ENCODE measurements at places on chromosomes 6 and 20.

DNA sequence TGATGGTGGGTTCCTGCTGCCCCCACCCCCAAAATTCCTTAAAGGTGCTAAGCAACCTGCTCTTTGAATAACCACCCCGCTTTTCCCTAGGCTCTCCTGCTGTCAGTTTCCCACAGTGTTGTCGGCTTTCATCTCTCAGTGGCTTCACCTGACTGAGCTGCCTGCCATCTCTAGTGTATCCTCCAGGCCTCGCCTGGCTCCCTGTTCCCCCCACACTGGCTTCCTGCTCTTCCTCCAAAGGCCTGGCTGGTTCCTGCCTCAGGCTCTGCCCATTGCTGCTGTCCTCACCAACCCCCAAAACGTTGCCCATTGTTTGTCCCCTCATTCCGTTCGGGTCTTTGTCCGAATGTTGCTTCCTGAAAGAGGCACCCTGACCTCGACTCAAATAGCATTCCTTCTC lies 93.8 kb upstream of the POPDC3 start:
- DNase-seq = no peak

DNA sequence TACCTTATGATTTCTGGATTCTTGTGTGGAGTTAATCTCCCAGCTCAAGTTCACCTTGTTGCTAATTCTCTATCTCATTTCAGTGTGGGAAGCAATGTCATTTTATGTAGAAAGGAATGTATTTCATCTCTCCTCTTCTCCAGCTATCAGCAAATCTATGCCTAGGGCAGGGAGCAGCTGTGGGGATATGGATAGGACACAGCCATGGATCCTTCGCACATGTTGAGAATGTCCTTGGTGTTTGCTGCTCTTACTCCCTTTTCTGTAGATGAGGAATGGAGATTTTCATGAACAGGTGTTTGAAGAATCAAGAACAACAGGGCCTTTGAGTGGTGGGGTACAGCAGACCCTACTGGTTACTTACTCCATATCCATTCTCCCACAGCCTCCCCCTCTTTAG lies 182.0 kb downstream of the UST start:
- DNase-seq = no peak

DNA sequence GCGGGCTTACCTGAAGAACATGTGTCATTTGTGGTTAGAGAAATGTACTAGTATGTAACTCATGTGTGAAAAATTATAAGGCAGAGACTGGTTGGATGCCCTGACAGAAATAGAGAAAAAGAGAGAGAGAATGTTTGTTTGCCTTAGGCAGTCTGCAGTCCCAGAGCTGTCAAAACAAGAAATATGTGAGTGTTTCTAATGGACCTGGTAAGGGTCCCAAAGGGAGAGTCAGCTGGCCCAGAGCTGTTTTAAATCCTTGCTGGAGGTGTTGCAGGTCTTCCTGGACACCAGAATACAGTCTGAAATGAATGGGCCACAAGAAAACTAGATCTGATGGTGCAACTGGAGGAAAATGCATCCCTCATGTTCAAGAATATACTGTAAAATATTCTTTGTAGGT lies 158.3 kb upstream of the OGFRL1 start:
- DNase-seq = no peak

DNA sequence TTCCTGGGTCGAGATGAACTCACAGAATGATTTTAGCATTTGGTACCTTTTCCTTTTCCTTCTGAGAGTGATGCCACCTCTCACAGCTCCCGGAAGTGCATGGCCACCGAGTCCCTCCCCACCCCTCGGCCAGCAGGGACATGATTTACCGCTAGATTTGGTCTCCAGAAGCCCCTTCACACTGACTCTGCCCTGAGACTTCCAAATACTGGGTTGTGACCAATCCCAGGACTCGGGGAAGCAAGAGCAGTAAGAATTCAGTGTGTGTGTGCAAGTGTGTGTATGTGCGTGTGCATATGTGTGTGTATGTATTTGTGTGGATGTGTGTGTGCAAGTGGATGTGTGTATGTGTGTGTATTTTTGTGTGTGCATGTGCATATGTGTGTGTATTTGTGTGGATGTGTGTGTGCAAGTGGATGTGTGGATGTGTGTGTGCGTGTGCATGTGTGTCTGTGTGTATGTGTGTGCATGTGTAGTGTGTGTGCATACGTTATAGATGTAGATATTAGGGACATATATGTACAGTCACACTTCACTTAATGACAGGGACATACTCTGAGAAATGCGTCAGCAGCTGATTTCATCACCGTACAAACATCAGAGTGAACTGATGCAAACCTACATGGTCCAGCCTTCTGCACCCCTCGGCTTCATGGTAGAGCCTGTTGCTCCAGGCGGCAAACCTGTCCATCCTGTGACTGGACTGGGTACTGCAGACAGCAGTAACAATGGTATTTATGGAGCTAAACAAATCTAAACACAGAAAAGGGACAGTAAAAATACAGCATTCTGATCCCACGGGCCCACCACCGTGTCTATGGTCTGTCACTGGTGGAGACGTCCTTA lies 374.5 kb downstream of the TAF4 start:
- DNase-seq = no peak

- DNase-seq = no peak
Measured at GRCh38 chr6:64294034-64294433, 658.4 kb downstream of the PHF3 start.

DNA sequence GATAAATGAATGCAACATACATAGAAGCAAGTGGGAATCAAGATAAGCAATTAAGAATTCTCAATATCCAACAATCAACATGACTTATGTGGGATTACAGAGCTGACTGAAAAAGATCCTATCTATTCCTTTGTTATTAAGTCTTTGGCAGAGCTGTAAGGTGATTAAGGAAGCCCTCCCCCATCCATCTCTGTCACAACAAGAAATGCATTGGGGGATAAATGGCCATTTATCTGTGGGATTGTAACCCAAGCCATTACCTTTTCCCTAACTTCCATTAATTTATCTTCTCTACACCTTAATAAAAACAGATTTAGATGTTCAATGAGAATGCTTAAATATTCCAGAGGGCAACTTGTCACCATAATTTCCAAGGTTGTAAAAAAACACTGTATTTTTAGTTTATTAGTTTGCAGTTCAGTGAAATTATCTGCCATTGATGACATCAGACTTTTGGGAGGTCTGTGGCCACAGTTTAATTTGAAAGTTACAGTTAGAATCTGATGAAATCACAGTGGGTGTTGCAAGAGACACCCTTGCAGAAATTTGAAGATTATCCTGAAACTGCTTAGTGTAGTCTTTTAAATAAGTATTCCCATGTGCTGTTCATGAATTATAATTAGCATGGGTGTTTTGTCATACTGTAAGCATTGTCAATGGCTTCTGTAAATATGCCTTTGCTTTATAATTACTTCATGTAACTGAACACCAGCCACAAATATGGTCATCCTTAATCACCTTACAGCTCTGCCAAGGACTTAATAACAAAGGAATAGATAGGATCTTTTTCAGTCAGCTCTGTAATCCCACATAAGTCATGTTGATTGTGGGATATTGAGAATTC lies 49.4 kb upstream of the FYN start:
- no peak for DNase-seq

- DNase-seq = no peak
Measured at GRCh38 chr20:53331151-53331973, 262.3 kb downstream of the ZNF217 start.

DNA sequence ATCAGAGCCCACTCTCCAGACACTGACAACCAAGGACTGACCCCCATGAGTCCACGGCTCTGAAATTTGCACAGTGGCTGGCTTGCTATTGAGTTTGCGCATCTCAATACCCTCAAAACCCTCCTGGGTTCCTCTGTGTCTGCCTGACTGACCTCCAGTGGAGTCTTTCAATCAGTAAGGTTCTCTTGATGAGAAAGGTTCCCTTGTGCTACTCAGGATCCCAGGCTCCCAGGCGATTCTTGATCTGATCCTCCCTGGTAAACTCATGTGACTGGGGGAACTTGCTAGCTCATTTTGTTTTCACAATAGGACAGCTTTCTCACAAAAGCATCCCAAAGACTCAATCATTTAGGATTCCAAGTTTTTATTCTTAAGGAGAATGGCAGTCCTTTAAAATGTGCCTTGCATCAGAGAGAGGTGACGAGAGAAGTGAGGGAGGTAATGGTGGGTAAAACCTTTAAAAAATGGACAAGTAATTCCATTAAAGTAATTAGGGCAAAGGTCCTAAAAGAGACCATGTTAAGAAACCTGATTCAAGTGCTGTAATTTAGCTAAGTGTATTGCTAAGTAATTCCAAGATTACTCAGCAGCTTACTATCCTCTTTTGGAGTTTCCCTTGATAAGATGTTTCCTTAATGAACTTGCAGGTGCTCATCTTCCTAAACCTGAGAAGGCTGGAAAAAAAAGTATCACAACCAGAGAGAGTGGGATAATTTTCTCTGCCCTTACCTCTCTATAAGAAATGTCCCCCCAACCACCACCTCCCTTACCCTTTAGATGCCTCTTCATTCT lies 304.7 kb upstream of the SGK1 start:
- DNase-seq = no peak

GRCh38 chr6:44498436-44498835 lies 110.9 kb downstream of the CDC5L start:
- no peak for DNase-seq

DNA sequence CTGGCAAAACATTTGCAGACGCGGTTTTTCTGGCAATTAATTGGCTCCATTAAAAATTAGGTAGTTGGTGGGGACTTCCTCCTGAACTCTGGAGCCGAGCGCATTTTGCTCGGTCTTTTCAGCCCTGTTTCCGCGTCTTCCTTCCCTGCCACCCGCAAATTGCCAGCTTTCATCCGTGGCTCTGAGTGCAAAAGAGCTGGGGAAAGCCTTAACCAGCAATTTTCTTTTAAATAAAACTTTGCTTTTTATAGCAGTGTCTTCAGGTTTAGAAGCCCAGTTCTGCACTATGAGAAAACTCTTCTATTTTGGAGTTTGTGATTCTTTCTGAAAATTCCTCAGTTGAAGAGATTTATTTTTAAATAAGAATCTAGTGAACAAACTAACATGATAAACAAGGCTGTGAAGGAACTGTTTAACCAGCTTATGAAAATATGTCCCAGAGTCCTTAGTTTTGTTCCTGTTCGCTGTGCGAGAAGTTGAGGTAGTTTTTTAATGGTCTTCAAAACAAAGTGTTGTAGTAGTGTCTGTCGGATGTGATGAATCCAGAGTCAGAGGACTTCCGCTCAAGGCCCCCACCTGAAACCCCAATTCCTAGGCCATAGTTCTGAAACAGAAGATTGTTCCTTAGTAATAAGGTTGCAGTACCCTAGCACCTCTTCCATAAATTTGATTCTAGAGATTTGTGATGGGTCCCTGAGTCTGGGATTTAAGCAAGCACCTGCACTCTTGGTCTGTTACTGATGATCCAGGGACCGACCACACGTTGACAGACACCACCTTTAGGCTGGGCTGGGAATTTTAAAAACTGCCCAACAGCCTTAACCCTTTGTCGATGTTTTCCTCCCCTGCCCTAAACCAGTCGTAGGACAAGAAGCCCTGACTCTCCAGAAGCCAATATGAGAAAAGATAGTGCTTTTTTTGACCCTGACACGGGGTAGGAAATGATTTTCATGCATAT lies 950 bp downstream of the KCTD20 start:
- DNase-seq = peak; percentile 41

DNA sequence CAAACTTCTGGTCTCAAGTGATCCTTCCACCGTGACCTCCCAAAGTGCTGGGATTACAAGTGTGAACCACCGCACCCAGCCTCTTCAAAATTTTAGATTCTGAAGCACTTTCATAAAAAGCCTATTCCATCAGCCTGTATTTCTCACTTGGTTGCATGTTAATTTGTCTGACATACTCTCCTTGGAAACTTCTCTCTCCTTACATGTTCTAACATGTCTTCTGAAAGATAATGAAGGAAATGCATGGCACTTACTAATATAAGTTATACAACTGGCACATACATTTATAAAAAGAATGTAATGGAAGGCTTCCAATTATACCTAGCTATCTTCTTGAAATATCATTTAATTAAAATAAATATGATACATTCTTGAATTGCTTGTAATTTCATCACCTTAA lies 597.5 kb downstream of the TBC1D32 start:
- DNase-seq = no peak

GRCh38 chr6:6405031-6405430 lies 84.6 kb upstream of the F13A1 start:
- DNase-seq = no peak

GRCh38 chr6:14664112-14664601 lies 546.6 kb downstream of the CD83 start:
- peak; percentile 44 for DNase-seq
